ENCODE measurements at places on chromosomes 5 and 9.

GRCh38 chr5:53814819-53815218 lies 254.4 kb downstream of the NDUFS4 start:
- no peak for DNase-seq

- DNase-seq: no peak
Observed at GRCh38 chr5:99320436-99320835, 391.6 kb upstream of the CHD1 start.

DNA sequence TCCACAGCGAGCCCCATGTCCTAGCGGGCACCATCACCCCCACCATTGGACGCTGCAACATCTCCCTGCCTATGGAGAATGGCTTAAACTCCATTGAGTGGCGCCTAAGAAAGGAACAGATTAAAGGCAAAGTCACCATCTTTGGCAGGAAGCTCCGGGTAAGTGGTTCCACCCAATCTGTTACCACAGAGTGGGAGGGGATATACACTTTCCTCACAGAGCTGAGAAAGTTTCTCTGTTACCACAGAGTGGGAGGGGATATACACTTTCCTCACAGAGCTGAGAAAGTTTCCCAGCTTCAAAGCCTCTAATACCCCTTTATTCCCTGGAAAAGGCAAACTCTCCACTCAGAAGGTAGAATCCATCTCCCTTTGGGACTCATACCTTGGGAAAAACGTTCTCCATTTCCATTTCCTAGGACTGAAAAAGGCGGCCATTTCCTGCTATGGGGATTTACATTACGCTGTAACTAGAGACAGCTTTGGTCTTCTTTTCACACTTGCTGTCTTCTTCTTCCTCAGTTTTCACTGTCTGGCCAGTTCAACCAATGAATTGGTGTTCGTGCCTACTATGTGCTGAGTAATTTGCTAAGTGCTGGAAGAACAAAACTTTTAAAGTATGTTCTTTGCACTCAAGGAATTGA lies 63.4 kb upstream of the WWC1 start:
- no peak for DNase-seq

GRCh38 chr9:23526806-23527205 lies 299.2 kb downstream of the ELAVL2 start:
- DNase-seq: no peak

DNA sequence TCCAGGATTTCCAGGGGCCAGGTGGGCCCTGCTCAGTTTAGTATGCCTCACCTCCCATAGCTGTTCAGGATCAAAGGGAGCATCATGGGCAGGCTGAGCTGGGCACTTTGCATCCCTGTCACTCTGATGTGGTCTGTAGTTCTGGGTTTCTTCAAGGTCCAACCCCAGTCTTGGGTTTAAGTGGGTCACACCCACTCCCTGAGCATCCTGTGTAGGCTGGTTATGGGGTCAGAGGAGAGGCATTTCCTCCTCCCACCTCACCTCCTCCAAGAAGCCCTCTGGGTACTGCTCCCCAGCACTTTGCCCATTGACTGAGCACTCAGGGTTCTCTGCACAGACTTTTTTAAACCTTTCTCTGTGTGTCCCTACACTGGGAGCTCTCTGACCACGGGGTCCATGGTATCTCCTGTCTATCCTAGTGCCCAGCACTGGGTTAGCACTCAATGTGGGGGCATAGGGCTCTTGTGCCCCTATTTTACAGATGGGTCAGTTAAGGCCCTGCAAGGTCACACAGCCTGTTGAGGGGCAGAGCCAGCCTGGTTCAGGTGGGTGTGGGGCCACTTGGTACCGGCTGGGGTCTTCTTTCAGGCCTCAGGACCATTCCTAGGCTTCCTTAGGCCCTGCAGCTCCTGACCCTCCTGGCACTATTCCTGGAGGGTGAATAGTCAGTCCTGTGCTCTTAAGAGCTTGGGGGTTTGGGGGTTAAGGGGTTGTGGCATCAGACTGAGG lies 19.0 kb downstream of the CXXC5 start:
- no peak for DNase-seq

All from iPS DF 19.7 (cell line).